Stimulated activated CD4-positive, alpha-beta T cell treated with anti-CD3 and anti-CD28 coated beads, Interleukin-1b, Interleukin-23, amount 100 ng/mL, for 4 hours (primary cell): ENCODE measurements at places on chromosomes 12 and 14.

DNA sequence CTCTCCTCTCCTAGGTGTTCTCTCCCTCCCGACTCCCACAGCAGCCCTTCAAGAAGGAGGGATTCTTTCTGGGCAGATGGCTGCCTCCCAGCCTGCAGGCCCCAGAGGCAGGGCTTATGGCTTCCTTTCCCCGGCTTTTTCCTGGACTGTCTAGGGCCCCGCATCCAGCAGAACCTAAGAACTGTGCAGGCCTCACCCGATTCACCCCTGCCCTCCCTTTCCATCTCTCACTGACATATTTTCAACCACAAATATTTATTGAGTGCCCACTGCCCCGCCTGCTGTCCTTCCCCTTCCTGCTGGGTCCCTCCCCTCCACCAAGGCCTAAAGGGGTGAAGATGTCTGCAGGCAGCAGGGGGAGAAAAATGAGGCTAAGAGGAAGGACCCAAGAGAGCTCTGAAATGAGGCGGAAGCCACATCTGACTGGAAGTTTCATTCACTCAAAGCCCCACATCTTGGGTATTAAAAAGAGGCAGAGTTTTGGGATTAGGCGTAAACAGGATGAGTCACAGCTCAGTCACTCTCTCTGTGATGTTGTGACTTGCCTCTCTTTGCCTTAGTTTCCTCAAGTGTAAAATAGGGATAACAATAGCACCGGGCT lies 2.9 kb downstream of the SCNN1A start:
- DNase-seq: no peak

GRCh38 chr12:13067322-13067721 lies 23.1 kb downstream of the FAM234B start:
- no peak for DNase-seq

GRCh38 chr12:84397846-84398245 lies 514.8 kb downstream of the SLC6A15 start:
- DNase-seq: no peak

- DNase-seq: no peak
Observed at GRCh38 chr14:65228436-65228835, 126.1 kb upstream of the MAX start.

GRCh38 chr12:124004233-124004875 lies 31.3 kb downstream of the ZNF664 start:
- DNase-seq: no peak

GRCh38 chr14:79947440-79948054 lies 263.8 kb downstream of the DIO2 start:
- no peak for DNase-seq

GRCh38 chr12:53201639-53202038 lies 5.4 kb downstream of the ITGB7 start:
- DNase-seq: no peak

DNA sequence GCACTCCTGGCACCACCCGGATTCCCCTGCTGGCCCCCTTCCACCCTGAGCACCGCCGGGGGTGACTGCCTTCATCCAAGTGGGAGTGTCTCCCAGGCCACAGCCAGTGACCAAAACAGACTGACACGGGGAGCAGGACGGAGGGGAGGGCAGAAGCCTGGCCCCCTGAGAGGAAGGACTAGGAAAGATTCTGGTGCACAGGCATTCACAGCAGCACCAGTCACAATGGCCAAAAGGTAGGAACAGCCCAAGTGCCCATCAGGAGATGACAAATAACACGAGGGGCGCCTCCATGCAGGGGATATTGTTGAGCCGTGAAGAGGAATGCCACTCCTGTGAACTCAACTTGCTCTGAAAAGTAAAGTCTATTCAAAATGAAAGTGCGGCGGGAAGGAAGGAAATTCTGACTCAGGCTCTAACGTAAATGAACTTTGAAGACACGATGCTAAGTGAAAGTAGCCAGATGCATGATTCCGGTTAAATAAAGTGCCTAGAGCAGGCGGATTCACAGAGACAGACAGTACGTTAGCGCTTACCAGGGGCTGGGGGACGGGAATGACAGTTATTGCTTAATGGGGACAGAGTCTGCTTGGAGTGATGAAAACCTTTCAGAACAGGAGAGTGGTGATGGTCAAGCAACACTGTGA lies 146.1 kb upstream of the NCOR2 start:
- peak; percentile 59 for DNase-seq

DNA sequence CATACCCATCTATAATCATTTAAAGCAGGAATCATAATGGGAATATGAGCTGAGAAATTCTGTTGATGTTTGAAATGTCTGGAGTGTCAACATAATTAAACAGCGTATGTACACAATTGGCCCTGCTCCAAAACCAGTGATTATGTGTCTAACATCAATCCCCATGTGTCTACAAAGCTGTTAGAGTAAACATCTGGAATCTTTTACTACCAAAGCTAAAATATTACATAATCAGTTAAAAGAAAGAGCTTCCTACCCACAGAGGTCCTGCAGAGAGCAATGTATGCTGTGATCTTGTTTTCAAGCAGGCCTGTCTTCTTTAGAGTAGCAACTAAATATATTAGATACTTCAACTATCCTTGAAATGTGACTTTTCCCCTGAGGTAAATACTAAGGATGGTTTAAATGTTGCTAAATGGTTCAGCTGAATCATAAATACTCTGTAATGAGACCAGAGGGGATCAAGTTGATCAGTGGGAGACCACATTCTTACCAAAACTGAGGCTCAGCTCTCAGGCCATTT lies 74.3 kb downstream of the RASSF8 start:
- DNase-seq: no peak

GRCh38 chr12:52080403-52081251 lies 1.1 kb downstream of the SMIM41 start:
- DNase-seq: no peak

- DNase-seq: no peak
Observed at GRCh38 chr14:74568380-74568649, 43.7 kb downstream of the LTBP2 start.

DNA sequence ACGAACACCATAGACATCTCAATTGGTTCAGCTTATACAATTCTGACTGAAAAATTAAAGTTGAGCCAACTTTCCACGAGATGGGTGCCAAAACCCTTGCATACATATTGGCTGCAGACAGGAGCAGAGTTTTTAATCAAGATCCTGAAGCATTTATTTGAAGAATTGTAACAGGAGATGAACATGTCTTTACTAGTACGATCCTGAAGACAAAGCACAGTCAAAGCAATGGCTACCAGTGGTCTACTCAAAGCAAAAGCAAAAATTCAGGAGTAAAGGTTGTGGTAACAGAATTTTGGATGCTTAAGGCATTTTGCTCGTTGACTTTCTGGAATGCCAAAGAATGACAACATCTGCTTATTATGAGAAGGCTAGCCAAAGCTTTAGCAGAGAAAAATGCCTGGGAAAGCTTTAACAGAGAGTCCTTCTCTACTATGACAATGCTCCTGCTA lies 20.7 kb downstream of the ZDHHC17 start:
- no peak for DNase-seq

- DNase-seq: no peak
Observed at GRCh38 chr14:83172363-83172762, 1638.7 kb upstream of the SEL1L start.

DNA sequence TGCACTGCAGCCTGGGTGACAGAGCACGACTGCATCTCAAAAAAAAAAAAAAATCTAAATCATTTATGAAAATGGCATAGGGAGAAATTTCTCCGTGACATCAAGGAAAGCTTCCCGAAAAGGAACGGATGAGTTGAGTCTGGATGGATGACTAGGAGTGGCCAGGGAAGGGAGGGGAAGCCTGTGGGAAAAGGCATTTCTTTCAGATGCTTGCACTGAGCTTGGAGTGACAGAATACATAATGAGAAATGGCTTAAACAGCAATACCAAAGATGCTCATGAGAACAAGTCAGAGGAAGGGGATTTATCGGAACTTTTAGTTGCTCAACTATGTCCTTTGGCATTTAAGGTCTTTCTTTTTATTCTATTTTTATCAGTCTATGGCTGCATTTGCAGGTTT lies 1369.2 kb upstream of the TMEM132C start:
- DNase-seq: no peak

DNA sequence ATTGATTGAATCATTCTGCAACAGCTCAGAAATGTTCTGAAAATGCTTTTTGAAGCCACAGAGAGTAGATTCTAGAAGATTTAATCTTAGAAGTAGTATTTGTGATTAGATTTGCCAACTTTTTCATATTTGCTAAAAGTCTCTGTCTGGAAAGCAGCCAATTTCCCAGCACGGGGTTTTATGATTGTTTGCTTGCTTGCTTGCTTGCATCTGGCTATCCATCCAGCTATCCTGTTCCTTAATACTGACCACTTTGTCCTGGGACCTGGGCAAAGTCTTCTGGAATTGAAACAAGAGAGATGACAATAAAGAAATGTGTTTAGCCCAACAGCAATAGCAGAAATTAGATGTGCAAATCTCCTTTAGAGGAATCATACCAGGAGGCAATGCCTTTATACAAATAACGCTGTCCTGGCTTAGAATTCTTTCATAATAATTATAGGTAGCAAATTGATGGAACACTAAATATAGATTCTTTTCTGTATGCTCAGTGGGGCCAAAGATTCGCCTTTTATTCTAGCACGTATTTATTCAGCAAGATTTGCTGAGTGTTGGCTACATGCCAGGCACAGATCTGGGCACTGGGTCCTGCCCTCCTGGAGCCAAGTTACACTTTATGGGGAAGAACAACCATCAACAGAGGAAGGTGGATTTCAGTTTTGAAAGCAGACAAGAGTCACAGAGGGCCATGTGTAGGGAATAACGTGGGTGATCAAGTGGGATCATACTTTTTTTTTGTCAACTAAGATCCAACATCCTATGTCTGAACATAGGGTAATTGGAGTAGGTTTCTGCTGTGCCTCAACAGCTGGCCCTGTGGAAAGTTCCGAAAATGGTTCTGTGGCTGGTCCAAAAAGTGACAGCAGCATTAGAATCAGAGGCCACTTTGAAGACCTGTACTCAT lies 25.3 kb downstream of the MYBPC1 start:
- no peak for DNase-seq

GRCh38 chr14:65948302-65948701 lies 535.8 kb downstream of the FUT8 start:
- no peak for DNase-seq

- DNase-seq: no peak
Observed at GRCh38 chr12:112907415-112908157, 824 bp downstream of the OAS1 start.

DNA sequence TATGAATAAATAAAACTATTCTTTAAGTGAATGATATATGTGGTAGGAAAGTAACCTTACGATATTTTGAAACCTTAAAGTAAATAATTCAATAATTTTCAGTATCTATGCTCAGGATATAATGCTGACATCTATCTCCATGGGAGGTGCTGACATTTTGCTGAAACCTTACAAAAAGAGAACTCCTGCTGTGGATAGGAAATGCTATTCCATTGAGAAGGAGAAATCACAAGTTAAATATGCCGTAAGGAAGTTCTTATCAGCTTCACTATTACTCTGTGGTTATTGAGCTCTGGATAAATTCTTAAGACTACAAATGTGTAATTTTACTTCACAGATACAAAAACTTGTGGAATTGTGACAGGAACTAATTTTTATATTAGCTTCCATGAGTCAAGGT lies 722.1 kb downstream of the TMTC2 start:
- no peak for DNase-seq

DNA sequence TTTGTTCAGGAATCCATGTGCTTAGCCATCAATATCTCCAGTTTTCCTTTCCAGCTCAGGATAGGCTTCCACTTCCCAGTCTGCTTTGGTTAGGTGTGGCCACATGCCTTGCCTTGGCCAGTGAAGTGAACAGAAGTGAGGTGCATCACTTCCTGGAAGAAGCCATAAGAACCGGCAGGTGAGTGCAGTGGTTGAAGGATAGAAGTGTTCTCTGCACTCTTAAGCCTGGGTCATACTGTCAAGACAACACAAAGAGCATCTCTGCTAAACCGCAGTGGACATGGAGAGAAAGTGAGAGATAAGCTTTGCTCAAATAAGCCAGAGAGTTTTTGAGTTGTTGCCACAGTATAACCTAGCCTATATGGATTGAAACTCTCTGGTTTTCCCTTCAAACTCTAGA lies 11.4 kb downstream of the GNG2 start:
- no peak for DNase-seq

- DNase-seq: peak; percentile 95
Observed at GRCh38 chr12:53500776-53501614, at the start of gene TARBP2. TSS of gene TARBP2 (plus strand) at chr12:53501283. CDS start at chr12:53501409, 126 bp downstream.

- no peak for DNase-seq
Observed at GRCh38 chr12:53568809-53569557, 57.2 kb downstream of the ATF7 start.

DNA sequence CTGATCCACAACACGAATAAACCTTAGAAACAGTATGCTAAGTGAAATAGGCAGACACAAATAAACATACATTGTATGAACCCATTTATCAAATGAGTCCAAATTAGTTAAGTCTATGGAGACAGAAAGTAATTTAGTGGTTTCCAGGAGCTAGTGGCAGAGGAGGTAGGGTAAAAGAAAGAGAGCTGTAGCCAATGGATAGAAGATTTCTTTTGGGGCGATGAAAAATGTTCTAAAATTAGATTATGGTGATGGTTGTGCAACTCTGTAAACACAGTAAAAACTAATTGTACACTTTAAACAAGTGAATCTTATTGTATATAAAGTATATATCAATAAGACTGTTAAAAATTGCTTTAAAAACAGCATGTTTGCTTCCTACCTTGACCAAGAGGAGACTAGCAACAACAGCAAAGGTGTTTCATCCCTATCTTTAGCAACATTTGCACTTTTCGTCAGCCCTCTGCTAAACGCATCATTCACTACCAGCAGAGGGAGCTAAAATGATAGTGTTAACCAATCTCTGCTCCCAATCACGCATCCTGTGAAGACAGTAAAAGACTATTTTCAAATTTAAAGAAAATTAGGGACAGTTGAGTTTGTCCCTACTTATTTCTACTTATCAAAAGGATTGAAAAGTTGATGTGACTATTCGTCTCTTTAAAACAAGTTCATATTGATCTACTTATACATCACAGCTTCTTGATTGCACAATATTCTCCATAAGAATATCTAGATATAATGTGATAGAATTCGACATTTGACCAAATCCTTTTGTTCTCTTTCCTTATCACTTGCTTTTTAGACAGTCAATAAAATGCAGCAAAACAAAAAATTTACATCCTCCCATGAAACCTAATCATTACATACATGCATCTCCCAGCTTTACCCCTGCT lies 24.0 kb upstream of the LGR5 start:
- DNase-seq: peak; percentile 13

DNA sequence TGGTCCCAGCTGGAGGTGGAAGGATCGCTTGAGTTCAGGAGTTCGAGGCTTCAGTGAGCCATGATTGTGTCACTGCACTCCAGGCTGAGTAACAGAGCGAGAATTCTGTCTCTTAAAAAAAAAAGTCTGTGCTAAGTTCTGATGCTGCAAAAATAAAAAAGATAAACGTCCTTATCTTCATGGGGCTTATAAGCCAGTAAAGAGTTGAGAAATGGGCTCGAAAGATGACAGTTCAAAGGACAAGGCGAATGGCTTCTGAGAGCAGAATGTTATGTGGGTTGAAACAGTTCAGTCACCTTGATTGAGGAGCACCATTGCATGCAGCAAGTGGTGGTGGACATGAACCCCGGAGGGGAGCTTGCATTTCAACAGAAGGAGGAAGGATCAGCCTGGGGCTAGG lies 4.7 kb downstream of the TSPAN9 start:
- DNase-seq: no peak
